ENCODE measurements at places on chromosomes 2 and 18.

DNA sequence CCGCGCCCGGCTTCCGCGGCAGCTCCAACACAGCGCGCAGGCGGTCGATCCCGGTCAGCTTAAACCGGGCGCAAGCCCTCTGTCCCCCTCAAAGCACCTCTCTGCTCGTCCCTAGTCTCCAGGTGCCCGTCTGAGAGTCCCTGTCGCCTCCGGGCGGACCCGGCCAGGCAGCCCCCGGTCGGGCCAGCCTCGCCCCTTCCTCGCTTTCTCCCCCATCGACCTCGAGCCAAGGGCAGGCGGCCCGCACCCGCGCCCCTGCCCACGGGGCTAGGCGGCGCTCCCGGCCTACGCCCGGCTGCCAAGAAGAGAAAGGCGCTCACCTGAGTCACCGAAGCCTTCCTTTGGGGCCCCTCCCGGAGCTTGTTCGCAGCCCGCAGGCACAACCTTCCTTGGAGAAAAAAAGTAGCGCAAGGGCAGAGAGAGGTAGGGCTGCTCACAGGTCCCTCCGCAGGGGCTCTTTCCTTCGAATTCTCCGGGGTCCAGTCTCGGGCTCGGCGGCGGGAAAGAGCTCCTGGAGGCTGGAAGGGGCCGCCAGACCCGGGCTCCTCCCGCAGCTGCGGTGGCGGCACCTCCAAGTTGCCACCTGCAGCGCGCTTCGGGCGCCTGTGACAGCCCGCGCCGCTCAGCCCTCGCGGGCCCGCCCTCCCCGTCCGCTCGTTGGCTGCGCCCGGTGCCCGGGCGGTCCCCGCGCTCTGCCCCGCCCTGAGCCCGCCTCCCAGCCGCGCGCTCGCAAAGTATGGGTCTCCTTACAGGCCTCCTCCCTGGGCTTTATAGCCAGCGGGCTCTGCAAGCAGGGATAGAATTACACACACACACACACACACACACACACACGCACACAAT, 86.5 kb upstream of the EPB41L3 start:
- no peak for DNase-seq

- DNase-seq: no peak
Observed at GRCh38 chr2:3960106-3960505, 256.7 kb downstream of the DCDC2C start.

- DNase-seq: no peak
Observed at GRCh38 chr18:29849144-29849543, 1193.4 kb downstream of the DSC3 start.

DNA sequence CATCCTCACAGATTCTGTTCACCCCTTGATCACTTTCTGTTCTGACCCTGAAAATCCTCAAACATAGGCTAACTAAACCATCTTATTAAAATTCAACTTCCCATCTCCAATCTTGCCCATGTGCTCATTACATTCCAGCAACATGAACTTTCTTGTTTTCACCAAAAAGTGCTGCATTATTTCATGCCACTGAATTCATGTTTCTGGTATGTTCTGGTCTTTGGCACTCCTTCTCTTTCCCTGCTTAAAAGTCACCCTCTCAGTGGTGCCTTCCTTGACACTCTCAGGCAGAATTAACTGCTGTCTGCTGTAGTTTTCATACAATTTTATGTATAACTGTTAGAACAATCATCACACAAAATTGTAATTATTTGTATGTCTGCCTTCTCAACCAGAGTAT, 247.7 kb upstream of the RBMS1 start:
- DNase-seq: no peak

- DNase-seq: no peak
Observed at GRCh38 chr18:42606886-42607495, 508.5 kb downstream of the RIT2 start.

DNA sequence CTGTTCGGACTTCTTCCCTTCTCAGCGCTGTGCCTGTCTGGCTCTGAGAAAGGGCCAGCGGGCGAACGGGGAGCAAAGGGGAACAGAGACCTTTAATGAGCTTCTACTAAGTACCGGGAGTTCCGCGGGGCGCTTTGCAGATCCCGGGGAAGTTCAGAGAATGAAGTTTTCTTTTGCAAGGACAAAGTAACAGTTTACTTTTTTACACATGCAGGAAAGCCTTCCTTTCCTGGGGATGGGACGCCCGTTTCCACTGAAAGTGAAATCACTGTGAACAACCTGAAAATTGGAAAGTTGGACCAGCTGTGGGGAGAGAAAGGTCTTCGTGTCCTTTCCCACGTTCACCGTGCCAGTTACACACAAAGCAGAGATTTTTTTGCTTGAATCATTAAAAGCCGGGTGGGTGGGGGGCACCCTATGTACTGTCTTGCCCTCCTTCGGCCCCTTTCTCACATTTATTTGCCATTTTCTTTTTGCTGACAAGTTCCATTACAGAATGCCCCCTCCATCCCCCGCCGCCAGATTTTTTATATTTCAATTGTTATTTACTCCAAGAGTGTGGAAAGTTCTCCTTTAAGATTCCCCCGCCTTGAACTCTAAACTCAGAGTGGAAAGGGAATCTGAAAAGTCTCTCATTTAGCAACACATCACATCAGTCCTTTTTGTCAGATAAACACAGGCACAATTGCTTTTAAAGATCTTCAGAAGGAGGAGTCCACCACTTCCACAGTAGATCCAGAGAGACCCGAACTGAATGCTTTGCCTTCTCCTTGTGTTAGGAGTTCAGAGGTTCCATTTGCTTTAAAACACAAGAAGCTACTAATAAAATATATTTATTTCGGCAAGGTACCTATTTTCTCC, 1.1 kb upstream of the FN1 start:
- DNase-seq: no peak

- DNase-seq: no peak
Observed at GRCh38 chr2:45928946-45929345, 277.5 kb downstream of the PRKCE start.

- no peak for DNase-seq
Observed at GRCh38 chr2:189848276-189848675, 64.0 kb downstream of the PMS1 start.

- DNase-seq: no peak
Observed at GRCh38 chr2:85712849-85713612, 18.9 kb downstream of the GNLY start.

DNA sequence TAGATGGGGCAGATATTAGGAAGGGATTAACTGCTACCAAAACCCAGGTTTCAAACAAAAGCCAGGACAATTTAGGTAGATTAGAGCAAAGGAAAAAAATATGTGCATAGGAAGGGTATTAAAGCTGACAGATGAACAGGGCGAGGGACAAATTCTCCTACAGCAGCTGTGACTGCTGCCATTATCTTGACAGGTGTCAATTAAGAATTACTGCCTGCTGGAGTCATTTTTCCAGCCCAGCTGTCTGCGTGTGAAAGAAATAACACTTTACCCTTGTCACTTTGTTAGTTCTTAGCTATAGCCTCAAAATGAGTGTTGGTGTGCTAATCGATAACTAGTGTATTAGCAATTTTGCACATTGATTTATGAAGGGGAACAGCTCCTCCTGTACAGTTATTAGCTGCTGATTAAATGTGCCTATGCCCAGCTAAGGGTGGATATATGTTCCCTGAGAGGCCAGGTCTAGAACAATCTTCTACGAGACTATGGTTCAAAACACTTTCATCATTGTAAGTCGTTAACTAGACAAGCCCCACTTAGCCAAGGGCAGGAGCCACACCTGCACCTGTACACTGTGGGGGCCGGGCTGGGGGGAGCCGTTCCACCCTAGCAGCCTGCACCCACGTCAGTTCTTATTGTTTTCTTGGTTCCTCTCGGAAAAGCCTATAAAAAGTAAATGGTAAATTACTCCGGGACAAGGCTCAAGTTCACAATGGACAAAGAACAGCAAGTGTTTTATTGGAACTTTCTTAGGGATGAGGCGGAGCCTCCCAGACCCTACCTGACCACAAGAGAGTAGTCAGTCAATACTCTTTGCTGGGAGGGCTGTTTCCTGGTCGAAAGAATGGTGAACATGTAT, 7.7 kb downstream of the TSHZ1 start:
- DNase-seq: no peak

DNA sequence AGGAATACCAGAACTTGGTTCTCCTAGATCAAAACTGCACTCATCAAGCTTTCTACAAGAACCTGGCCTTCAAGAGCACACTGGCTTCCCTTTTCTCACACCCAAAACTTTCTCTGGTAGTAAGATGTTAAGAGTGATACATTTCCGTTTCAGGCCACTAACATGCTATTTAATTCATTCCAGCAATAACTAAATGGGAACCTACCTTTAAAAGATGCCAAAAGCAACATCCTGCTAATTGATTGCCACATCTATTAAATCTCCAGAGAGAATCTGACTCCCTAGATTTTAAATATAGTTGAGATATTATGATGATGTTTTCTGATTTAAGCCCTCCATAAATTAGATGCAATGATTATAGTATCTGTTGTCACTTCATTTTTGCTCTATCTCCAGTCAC, 71.6 kb downstream of the KCTD18 start:
- no peak for DNase-seq

- DNase-seq: no peak
Observed at GRCh38 chr2:8122520-8122919, 559.3 kb upstream of the ID2 start.

DNA sequence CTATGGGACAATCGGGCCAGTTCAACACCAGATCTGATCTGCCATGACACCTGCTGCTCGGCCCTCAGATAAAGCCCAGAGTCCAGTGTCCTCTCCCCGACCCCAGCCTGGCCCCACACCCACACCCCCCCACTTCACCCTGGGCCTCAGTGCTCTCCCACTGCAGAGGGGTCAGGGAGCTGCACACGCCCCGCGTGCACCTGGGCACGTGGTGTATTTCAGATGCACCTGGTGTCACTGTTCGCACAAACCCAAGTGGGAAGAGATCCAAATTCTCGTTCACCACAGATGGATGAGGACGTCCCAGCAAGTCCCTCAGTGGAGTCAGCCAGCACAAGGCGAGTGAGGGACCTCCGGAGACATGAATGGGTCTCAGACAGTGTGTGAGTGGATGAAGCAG, 161.3 kb downstream of the RTP5 start:
- no peak for DNase-seq

GRCh38 chr2:9205963-9206948, at the start of gene ASAP2:
Gene ASAP2, plus strand, starts transcription at chr2:9206812. Its CDS starts 293 bp downstream, at chr2:9207105.
- no peak for DNase-seq

DNA sequence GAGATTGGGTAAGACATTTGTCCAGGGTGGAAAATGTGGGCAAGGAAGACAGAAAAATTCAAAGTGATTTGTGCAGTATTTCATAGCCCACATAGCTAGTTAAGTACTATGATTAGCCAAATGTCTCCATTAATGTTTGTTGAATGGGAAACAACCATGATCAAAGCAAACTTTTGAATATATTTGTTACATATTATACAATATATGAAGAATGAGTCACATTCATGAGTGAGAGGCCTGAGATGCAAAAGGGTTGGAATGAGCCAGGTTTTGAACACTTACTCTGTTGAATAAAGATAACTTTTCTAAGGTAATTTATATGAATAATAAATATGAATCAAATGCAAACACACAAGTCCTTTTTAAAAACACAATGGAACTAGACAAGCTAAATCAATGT, 984.5 kb upstream of the CDH2 start:
- DNase-seq: no peak

- DNase-seq: no peak
Observed at GRCh38 chr2:118012778-118013177, 1.1 kb downstream of the CCDC93 start.

DNA sequence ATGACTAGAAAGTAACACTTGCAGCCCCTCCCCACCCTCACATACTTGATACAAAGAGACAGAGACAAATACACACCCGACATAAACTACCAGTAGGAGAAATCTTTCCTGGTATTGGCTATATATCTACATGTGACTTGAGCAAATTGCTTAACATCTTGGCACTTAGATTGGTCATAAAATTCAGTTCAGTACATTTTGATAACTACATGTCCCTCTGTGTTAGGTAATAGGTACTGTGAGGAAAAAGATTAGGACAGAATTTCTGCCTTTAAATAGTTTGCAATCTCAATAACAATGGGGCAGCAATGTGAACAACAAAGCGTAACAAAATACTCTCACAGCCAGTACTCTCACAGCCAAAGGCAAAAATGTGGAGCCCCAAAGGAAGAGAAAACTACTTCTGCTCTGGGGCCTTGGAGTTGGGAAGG, 670.0 kb upstream of the ACVR2A start:
- no peak for DNase-seq
